CMK (cell line): ENCODE measurements at places on chromosomes 3 and 15.
A peak's percentile ranks its signal among the peaks of the same experiment; 100 is the strongest.

GRCh38 chr3:55349851-55350250 is 137.3 kb downstream of the WNT5A start:
- DNase-seq = no peak

DNA sequence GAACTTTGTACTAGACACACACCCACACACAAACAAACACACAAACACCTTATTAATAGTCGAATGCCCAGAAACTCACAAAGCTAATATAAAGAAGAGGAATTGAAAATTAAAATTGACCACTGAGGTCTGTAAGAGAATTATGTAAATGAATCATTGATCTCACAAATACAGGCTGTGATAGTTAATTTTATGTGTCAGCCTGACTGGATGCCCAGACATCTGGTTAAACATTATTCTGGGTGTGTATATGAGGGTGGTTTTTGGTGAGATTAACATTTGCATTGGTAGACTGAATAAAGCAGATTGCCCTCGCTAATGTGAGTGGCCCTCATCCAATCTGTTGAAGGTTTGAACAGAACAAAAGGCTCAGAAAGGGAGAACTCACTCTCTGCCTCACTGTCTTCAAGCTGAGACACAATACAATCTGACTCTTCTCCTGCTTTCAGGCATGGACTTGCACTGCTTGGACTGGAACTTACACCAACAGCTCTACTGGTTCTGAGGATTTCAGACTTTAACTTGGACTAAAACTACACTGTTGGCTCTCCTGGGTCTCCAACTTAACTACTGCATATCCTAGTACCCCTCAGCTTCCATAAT is 199.4 kb upstream of the TTC14 start:
- no peak for DNase-seq

- DNase-seq = no peak
Measured at GRCh38 chr3:58013973-58014649, 5.9 kb downstream of the FLNB start.

- DNase-seq = no peak
Measured at GRCh38 chr15:36177590-36178302, 401.7 kb upstream of the CDIN1 start.

DNA sequence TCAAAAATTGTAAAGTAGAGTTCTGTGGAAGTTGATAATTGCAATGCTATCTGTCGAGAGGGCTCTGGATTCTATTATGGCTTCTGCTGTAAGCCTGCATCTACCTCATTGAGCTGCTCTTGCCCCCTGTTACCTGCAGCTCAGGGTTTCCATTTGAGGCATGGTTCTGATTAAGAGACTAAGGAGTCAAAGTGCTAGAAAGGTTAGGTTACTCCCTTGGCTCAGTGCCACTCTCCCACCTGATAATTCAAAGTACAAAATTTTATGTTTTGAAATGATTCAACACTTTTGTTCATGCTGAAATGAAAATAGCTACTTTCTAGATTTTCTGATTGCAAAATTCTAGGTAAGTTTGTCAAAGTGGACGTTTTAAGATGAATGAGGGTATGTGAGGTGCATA is 220.5 kb upstream of the SATB1 start:
- no peak for DNase-seq

- DNase-seq = no peak
Measured at GRCh38 chr3:143235614-143236204, 116.1 kb downstream of the CHST2 start.

DNA sequence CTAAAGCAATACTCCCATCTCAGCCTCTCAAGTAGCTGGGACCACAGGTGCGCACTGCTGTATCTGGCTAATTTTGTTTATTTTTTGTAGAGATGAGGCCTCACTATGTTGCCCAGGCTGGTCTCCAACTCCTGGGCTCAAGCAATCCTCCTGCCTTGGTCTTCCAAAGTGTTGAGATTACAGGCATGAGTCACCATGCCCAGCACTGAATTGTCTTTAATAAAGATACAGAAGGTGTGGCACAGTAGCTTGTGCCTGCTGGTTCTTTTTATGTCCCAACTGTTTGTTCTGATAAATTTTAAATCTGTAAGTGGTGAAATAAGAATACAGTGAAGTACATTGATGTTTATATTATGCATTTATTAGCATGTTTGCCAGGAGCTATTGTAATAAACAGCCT is 20.6 kb upstream of the TRAK1 start:
- DNase-seq = no peak

DNA sequence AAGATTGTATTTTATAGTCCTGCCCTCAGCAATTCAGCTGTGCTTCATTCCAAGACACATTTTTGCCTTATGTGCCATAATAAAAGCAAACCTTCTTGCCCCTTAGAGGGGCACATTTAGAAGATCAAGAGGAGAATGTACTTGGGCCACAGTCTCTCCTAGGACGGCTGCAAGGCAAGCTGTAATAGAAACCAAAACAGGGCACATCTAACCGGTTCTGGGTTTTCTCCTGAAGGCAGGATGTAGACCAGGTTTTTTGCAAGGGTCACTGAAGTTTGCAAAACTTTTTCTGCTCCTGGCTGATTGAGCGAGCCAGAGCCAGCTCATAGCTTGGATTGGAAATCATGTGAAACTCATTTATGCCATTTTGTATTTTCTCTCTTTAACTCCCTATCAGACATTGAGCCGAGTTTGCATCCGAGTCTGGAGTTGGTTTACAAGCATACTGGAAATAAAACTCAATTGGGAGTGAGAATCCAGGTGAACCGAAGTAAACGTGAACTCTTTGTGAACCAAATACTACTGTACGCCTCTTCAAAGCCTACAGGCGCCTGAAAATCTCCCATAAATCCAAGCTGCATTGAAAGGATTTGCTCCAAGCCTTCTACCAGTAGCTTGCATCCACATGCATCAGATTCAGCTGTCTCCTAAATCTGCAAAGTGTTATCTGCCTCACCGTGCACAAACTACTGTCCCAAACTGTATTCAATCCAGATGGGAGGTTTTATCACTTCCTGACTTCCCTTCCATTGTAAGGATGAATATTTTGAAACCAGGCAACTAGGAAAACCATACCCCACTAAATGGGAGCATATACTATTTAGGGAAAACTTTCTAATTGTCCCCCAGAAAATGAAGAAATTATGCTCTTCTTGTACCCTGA is 60.9 kb upstream of the TSC22D2 start:
- no peak for DNase-seq

GRCh38 chr3:99009851-99010250 is 108.4 kb upstream of the DCBLD2 start:
- DNase-seq = no peak

- DNase-seq = no peak
Measured at GRCh38 chr15:34259566-34259965, 34.8 kb downstream of the EMC4 start.

DNA sequence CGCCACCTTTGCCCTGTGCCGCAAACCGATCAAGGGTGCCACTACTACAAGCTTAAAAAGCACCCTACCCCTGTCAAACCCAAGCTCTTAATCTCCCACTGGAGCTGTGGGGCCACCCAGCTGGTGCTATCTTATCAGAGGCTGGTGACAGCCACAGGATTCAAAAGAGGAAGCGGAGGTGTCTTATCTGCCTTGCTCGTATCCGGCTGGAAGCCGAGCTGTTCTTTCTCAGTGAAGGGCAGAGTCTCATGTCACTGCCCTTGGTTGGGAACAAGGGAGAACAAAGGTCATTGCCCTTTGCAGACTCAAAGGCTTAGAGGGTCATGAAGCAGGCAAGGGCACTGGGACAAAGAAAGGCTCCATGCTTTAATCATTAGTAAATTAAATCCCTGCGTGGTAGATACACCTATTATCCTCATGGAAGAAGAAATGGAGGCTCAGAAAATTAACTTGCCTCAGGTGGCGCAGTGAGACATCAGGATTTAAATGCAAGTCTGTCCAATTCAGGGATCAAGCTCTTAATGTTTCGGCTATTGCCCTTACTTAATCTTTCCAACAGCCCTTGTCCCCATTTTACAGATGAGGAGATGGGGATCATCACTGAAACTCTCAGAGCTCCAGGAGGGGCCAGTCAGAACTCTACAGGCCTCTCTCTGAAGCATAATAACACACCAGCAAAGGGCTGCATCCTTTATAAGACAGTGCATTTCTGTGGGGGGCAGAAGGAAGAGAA is 360.0 kb upstream of the PROK2 start:
- peak; percentile 66 for DNase-seq

- DNase-seq = no peak
Measured at GRCh38 chr3:36813305-36813704, 49.0 kb upstream of the DCLK3 start.

DNA sequence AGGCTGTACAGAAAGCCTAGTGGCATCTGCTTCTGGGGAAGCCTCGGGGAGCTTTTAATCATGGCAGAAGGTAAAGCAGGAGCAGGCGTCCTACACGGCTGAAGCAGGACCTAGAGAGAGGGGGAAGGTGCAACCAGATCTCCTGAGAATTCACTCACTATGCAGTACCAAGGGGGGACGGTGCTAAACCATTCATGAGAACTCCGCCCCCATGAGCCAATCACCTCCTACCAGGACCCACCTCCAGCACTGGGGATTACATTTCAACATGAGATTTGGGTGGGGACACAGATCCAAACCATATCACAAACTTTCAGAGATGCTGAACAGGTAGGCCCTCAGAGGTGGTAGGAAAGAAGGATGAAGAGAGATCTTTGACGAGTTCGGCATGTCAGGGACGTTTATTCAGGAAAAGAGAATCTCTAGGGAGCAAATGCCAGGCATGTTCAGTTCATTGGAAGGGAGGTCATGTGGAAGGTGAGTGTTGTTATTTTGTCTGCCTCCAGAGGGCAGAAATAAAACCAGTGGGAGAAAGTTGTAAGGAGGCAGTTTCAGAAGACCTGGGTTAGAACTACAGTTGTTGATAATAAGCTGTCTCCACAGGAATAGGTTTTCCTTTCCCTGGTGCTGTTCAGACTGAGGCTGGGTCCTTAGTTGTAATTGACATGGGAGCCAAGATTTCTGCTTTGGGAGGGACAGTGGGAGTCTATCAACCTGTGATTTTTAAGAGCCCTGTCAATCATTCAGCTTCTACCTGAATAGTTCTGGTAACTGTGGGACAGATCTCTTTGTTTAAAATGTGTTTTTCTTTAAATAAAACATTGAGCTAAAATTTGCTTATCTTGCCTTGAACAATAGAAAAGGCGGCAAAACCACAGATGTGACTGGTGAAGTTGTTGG is 4.3 kb upstream of the FNDC3B start:
- no peak for DNase-seq

DNA sequence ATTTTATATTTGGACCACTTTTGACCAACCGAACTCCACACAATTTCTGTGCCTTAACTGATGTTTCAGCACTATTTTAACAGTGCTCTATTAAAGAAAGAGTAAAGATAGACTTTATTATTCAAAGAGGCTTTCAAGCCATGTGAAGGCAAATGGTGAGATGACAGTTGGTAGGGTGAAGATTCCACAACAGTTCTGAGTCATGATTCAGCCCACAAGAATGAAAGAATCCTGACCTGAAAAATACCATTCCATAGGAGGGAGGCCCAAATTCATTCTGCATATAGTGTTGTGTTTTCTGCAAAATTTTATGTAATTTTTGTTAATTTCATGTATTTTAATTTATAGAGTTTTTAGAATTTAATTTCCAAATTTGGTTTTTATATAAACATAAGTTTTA is 135.6 kb upstream of the STAC start:
- no peak for DNase-seq

GRCh38 chr15:48596415-48596814 is 49.1 kb downstream of the FBN1 start:
- DNase-seq = no peak

- peak; percentile 26 for DNase-seq
Measured at GRCh38 chr3:4898454-4899313, 80.6 kb upstream of the BHLHE40 start.

DNA sequence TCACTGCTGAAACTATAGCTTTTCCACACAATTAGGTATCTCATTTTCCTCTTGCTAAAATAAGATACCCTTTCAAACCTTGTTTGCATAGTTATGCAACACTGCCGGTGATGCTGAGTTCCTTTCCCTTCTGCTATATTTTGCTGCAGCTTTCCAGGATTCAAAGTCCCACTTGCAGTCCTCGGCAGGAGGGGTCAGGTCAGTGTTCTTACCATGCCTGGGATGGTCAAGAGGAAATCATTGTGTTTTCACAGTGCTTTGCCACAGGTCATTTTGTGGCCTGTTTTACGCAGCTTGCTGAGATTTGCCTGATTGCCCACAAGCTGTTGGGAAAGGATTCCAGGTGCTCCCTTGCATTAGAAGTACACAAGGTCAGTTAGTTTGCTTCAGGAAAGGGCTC is 156.9 kb downstream of the B3GALNT1 start:
- DNase-seq = no peak

- no peak for DNase-seq
Measured at GRCh38 chr15:74345051-74345450, 22.4 kb downstream of the CYP11A1 start.

- DNase-seq = no peak
Measured at GRCh38 chr15:35379972-35380371, 166.0 kb downstream of the DPH6 start.

GRCh38 chr3:22606938-22607337 is 596.2 kb upstream of the UBE2E2 start:
- DNase-seq = no peak

- DNase-seq = no peak
Measured at GRCh38 chr15:56492791-56493555, 28.0 kb upstream of the MNS1 start.

GRCh38 chr3:51304230-51304629 is 80.9 kb upstream of the MANF start:
- no peak for DNase-seq

- DNase-seq = no peak
Measured at GRCh38 chr15:34582461-34583371, 735 bp downstream of the GOLGA8B start.

GRCh38 chr3:82353306-82354171 is 592.1 kb upstream of the GBE1 start:
- DNase-seq = no peak

DNA sequence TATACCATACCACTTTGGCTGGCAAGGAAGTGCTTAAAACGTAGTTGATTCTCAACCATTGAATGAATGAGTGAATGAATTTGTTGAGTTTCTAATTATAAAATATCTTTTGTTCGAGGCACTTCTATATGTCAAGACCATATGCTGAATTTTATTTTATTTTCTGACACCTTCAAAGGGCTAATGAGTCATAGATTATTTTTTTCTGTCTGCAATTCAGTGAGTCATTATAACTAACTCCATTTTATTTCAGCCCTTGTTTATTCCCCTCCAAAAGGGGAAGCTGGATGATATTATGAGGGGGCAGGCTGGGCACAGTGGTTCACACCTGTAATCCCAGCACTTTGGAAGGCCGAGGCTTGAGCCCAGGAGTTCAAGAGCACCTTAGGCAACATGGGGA is 142.4 kb downstream of the P2RY1 start:
- no peak for DNase-seq

DNA sequence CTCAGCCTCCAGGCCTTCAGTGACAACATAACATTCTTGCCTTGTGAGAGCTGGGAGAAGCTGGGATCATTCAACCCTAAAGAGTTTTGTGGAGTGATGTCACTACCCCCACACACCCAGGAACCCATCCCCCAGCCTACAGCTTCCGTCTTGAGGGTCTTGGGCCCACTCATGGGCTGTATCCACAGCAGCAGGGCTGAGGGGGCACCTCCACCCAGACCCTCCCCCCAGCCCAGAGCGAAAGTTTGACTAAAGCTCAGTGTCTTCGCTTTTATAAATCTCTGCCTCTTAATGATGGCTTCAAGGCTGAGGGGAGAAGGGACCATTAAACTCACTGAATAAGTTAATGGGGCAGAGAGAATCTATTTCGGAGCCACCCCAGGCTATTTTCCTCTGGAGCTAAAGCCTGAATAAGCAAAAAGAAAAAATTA is 23.8 kb downstream of the NTRK3 start:
- DNase-seq = no peak
